CD8-positive, alpha-beta memory T cell (primary cell): ENCODE measurements at places on chromosomes 4 and X. TPM values are rescaled to one million over a fixed set of nuclear protein-coding genes. Genes with fewer than 3 reads are reported as not detected.

- H3K27me3 ChIP-seq = no peaks in the 10 kb centered on the region
- H3K36me3 ChIP-seq = no peaks in the 10 kb centered on the region
- no peak for DNase-seq
- no peaks in the 10 kb centered on the region for H3K4me1 ChIP-seq
- no peak overlapping the region for H3K27ac ChIP-seq
These were observed 40.9 kb upstream of the IL15 start for GRCh38 chr4:141595531-141595930.

The IL2RG gene
- total RNA-seq = 312 TPM

The HPRT1 gene
- total RNA-seq = 84.5 TPM

The XIAP gene
- total RNA-seq = 33.0 TPM

- no peak for DNase-seq
- H3K27ac ChIP-seq = no peak overlapping the region
- H3K36me3 ChIP-seq = no peaks in the 10 kb centered on the region
- H3K27me3 ChIP-seq = no peaks in the 10 kb centered on the region
These were observed 9.7 kb upstream of the PLAC8 start for GRCh38 chr4:83124111-83124780.
